ENCODE measurements at places on chromosomes 7 and 10.

GRCh38 chr7:32218154-32218467 is 147.9 kb upstream of the PDE1C start:
- no peak for DNase-seq

- DNase-seq = no peak
Observed at GRCh38 chr7:127904670-127904985, 126.6 kb downstream of the LRRC4 start.

DNA sequence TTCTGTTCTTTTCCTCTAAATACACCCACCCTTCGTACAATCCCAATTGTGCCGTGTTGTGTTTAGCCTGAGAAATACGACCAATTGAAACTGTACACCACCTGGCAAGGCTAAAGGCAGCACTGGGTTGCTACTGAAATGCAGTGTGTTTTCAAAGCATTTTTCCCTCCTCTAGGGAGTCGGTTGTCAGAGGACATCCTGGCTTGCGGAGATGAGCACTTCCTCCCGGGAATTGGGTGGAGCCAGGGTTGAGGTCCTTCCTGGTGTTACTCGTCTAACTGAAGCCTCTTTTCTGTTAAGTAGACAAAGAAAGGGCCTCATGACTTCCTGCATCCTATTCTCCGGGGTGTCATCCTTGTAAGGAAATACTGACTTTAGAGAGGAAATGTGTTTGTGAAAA is 133.5 kb downstream of the MTPAP start:
- DNase-seq = no peak

GRCh38 chr7:154789404-154789803 is 213.5 kb downstream of the PAXIP1 start:
- no peak for DNase-seq

DNA sequence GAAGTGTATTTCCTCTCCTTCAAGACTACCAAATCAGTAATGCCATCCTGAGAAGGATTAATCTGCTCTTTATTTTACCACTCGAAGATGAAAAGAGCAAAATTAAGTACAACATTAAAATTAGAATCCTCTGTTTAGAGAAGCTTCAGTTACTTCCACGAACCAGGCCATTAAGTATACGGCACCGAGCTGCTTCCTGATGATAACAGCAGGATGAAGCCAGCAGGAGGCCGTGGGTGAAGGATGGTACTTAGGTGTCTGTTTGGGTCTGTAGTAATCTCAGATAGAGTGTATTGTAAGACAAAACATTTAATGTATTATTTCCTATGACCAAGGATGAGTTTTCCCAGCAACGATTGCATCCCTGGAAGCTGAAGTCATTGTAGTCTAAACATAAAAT is 362.8 kb downstream of the SFMBT2 start:
- DNase-seq = no peak

- DNase-seq = no peak
Observed at GRCh38 chr7:98713165-98713810, 96.2 kb downstream of the NPTX2 start.

DNA sequence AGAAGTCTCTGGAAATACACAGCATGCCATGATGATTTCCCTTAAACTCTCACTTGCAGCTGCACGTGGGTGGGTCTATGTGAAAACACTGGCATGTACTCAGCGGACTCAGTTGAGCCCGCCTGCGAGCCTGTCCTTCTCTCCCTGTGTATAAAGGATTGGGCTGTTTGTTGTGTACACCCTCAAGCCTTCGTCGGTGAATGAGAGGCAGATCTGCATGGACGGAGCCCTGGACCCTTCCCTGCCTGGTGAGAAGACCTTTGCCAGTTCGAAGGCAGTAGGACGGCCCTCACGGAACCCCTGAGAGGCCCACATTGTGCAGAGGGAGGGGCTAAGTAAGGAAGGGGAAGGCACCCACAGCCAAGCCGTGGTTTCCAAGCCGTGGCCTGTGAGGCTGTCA is 121.2 kb downstream of the WDFY4 start:
- no peak for DNase-seq

- DNase-seq = no peak
Observed at GRCh38 chr7:88449410-88449809, 142.7 kb upstream of the STEAP4 start.

DNA sequence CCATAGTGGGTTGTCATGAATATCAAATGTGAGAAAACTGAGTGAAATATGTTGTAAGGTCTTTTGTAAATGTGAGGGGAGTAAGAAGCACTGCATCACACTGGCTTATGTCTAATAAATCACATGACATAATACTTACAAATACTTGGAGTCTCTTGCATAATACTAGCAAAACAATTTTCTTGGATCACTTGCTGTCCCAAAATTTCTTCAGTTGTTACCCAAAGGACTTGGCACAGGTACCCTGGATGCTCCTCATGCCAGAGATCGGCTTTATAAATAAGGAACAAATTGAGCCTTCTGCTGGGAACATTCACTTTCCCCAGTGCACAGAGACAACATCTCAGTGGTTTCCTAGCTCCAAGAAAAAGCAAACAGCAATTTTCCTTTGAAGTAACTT is 5.0 kb upstream of the LRIT2 start:
- DNase-seq = no peak

DNA sequence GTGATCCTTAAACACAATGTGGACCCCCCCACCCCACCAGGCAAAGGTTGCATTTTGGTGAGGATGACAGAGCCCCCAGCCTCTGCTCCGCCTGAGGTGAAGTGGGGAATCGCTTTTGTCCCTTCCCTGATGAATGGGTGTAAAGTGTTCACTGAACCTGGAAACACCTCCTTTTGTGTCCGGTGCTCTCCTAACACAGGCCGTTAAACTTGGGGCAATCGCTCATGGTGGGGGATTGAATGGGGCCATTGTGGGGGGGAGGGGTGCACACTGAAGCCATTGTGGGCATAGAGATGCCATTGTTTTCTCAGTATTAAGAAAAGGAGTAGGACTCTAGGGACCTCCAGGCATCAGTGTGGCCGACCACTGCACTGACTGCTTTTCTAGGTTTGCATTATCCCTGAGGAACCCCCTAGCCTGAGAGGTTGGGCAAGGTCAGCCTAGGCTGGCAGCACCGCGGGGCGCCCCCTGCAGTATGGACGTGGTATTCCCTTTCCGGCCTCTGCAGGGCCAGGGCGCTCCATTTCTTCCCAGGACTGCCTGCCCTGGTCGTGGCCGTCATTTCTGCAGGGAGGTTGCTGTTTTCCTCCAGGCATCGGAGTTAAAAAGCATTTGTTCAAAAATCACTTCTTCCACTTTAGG is 158.3 kb downstream of the TCF7L2 start:
- no peak for DNase-seq

DNA sequence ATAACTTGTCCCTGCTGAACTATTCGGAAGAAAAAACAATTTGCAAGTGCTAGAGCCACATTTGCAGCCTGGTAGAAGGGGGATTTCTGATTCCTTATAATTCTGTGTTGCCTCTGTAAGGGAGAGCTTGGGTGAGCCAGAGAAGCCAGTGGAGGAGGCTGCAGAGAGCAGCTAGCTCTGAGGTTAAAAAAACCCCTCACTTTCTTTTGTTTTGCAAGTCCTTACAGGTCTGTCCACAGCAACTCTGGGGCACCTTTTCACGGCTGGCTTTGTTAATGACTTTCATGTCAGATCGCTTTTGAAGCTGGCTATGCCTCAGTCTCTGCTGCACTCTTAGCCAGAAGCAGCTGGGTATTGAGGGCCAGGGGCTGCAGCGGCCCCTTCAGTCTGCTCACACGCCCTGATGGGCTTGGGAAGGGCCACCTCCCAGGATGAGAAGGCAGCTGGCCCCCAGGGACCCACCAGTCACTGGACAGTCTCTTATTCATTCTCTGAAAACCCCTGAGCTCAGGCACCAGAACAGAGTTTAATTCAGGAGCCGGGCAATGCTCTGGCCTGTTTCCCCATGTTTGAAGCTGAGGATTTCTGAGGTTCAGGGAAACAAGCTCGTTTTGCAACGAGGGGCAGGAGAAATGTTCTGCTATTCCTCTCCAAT is 30.9 kb downstream of the TRIM8 start:
- DNase-seq = peak; percentile 56

- DNase-seq = no peak
Observed at GRCh38 chr7:108345710-108346336, 110.4 kb downstream of the NRCAM start.

DNA sequence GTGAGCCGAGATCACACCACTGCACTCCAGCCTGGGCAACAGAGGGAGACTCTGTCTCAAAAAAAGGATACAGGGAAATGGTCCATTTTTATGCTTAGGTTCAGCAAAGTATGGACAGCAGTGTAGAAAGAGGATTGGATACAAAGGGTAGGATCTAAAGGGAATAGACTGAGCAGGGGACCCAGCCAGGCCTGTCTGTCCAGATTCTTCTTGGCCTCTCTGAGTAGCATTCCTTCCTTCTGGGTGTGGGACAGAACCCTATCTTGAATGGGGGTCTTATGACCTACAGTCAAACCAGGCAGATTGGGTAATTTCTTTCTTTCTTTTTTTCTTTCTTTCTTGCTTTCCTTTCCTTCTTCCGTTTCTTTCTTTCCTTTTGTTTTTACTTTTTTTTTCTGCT is 25.6 kb downstream of the SH2B2 start:
- DNase-seq = no peak

- peak; percentile 28 for DNase-seq
Observed at GRCh38 chr10:122368502-122369254, 5.8 kb upstream of the PLEKHA1 start.

- DNase-seq = no peak
Observed at GRCh38 chr7:151087245-151088018, 1.2 kb downstream of the AGAP3 start.

- no peak for DNase-seq
Observed at GRCh38 chr10:121138112-121138860, 287.1 kb downstream of the WDR11 start.

GRCh38 chr7:516216-516605 is 3.4 kb downstream of the PDGFA start:
- no peak for DNase-seq

GRCh38 chr10:95397747-95398146 is 106.9 kb upstream of the PDLIM1 start:
- DNase-seq = no peak

- no peak for DNase-seq
Observed at GRCh38 chr7:80593869-80594586, 44.4 kb upstream of the CD36 start.

- no peak for DNase-seq
Observed at GRCh38 chr10:78351283-78351682, 317.6 kb downstream of the RPS24 start.

DNA sequence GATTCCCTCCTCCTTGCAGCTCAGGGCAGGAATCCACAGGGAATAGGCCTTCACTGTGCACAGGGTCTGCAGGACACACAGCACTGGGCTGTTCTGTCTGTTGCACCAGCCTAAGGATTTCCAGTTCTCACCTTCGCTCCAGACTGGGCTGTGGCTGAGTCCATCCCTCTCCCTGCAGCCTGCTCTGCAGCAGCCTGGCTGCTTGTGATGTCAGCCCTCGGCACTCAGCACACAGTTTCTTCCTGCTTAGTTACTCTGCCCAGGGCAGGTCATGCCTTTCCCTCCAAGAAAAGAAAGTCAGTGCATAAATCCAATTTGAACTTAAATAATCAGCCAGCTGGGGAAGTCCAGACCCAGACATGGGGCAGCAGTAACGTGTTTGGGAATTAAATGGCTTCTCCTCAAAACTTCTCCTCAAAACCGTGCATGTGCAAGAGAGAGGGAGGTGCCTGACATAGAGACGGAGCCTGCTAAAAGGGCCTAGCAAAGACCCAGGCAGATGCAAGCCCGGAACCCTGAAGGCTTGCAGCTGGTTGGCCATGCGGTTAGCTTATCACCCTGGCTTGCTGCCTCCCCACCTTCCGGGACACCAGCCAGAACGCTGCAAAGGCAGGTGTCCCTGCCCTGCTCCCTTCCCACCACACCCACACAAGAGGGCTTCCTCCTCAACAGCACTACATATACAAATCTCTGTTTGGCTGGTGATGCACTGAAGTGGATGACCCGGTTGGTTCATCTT is 10.9 kb upstream of the GDF2 start:
- DNase-seq = peak; percentile 68

DNA sequence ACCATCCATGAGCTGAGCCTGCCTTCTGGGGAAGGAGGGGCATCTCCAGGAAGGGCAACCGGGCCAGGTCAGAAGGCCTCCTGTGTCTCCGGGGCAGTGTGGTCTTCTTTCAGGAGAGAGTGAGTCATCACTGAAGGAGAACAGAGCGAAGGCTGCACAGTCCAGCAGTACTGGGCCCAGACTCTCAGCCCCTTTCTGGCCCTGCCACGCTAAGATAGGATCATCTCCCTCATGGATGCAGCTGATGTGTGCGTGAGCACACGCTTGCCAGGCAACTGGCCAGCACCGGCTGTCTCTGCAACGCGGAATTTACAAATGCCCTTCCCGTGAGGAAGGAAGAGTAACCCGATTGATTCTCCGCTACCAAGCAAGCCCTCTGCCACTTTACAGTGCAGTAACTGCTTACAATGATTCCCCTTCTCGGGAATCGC is 328.2 kb downstream of the TNS3 start:
- DNase-seq = peak; percentile 52
